ENCODE measurements at places on chromosomes 16 and 17. TPM values are rescaled to one million over a fixed set of nuclear protein-coding genes. Genes with fewer than 3 reads are reported as not detected.

SMIM36 gene
- not detected for total RNA-seq

XYLT1 gene
- 0.66 TPM for total RNA-seq

ZP2 gene
- total RNA-seq: not detected

KRTAP4-9 gene
- not detected for total RNA-seq

SPN gene
- total RNA-seq: not detected

GJD3 gene
- total RNA-seq: 0.86 TPM

FOXL1 gene
- total RNA-seq: 2.0 TPM

CRYBA1 gene
- not detected for total RNA-seq

LUC7L gene
- 48.4 TPM for total RNA-seq

NOD2 gene
- not detected for total RNA-seq

ASGR1 gene
- total RNA-seq: 1.0 TPM

LRRC46 gene
- 2.9 TPM for total RNA-seq

NPIPB13 gene
- 3.2 TPM for total RNA-seq

HOXB7 gene
- 34.2 TPM for total RNA-seq

ODAD4 gene
- 1.4 TPM for total RNA-seq

SYT17 gene
- 9.7 TPM for total RNA-seq

WNT9B gene
- total RNA-seq: not detected

CES1 gene
- 37.3 TPM for total RNA-seq

KCNJ2 gene
- total RNA-seq: 0.05 TPM

TBC1D3H gene
- total RNA-seq: not detected

PDPR gene
- total RNA-seq: 12.9 TPM

ZNF750 gene
- not detected for total RNA-seq

CCP110 gene
- 7.0 TPM for total RNA-seq

KRT33B gene
- not detected for total RNA-seq

MRPL45 gene
- total RNA-seq: 59.5 TPM

OR1A1 gene
- total RNA-seq: not detected

KRT25 gene
- total RNA-seq: not detected

TSPOAP1 gene
- total RNA-seq: not detected

C17orf67 gene
- 1.4 TPM for total RNA-seq

TEDC2 gene
- 17.9 TPM for total RNA-seq

PYY gene
- not detected for total RNA-seq

GP1BA gene
- not detected for total RNA-seq

KRTAP2-3 gene
- not detected for total RNA-seq

ALDH3A1 gene
- 777 TPM for total RNA-seq

ST6GALNAC2 gene
- total RNA-seq: 0.23 TPM

LPCAT2 gene
- total RNA-seq: 5.9 TPM

SP6 gene
- 4.3 TPM for total RNA-seq

ZNF18 gene
- 4.4 TPM for total RNA-seq

KLHL10 gene
- total RNA-seq: 0.18 TPM

FXR2 gene
- 58.9 TPM for total RNA-seq

GCGR gene
- 0.51 TPM for total RNA-seq

KRTAP16-1 gene
- not detected for total RNA-seq

KCNH6 gene
- not detected for total RNA-seq

FBXO39 gene
- not detected for total RNA-seq

NDUFAF8 gene
- 232 TPM for total RNA-seq

FBXO47 gene
- not detected for total RNA-seq

SGCA gene
- 2.7 TPM for total RNA-seq

UNC13D gene
- total RNA-seq: 6.2 TPM

TRIM72 gene
- total RNA-seq: 0.12 TPM

NHLRC4 gene
- total RNA-seq: 0.19 TPM

KRTAP2-1 gene
- not detected for total RNA-seq

MYO15A gene
- total RNA-seq: 0.73 TPM

HP gene
- not detected for total RNA-seq

MYH11 gene
- total RNA-seq: 0.12 TPM

LGALS9B gene
- total RNA-seq: not detected

SMTNL2 gene
- total RNA-seq: 0.50 TPM

C17orf100 gene
- 2.9 TPM for total RNA-seq

CHST4 gene
- total RNA-seq: 0.08 TPM

FLYWCH1 gene
- 17.9 TPM for total RNA-seq

KRT20 gene
- 0.45 TPM for total RNA-seq
